Activated T-helper 2 cell treated with anti-CD3 and anti-CD28 coated beads, Interferon-gamma antibody, Interleukin-2, Interleukin-4, amounts not matched to agents 10 μg/mL and 5 μg/mL and 100 μg/mL, durations not matched to agents 14 hours and 24 hours and 36 hours (primary cell): ENCODE measurements at places on chromosomes 1 and 21. TPM values are rescaled to one million over a fixed set of nuclear protein-coding genes. Genes with fewer than 3 reads are reported as not detected.

- DNase-seq, result peak; percentile 81
Observed at GRCh38 chr21:41361786-41362604, at the start of gene MX2. Gene MX2 (plus strand): TSS chr21:41362027. CDS start chr21:41376907, 14,880 bp downstream.

DNA sequence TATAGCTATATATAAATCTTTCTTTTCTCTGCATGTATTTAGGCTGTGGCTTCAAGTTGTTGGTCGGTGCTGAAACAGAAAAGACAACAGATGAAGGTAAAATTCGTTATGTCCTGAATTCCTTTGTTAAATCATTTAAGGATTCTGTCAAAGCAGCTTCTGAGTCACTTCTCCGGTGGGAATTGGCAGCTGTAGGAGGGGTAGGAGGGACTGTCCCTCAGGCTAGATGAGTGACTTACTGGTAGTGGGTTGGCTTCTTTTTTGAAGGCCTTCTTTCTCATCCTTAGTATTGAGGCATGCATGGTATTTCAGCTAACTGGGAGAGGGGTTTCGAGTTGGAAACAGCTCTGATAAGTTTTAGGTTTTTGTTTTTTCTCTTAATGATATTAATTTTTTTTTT, 22.1 kb upstream of the NEXN start:
- DNase-seq, result no peak

DNA sequence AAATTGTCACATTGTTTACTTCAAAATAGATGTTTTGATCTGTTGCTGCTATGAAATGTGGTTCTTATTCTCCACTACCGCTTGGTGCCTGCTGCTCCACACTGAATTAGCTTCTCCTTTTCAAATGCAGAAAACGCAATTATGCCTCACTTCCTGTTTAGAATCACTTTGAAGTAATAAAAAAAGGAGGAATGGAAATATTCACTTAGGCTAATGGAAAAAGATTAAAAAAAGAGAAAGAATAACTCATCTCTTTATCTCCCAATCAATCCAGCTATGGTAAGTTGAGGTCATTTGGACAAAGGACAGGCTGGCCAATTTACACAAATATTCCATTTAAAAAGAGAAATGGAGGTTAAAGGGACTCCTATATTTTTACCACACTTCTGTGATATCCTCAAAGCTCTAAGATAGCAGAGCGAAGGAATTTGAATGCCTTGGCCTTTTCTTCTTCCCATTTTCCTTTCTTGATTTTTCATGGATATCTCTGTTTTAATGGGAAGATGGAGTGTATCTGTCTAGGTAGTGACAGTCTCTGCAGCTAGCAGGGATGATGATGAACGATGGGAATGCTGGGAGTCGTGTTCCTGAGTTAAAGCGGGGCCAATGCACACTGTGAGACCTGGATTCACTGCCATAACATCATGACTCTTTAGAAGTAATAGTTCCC, 35.7 kb downstream of the RGS5 start:
- DNase-seq, result no peak

DNA sequence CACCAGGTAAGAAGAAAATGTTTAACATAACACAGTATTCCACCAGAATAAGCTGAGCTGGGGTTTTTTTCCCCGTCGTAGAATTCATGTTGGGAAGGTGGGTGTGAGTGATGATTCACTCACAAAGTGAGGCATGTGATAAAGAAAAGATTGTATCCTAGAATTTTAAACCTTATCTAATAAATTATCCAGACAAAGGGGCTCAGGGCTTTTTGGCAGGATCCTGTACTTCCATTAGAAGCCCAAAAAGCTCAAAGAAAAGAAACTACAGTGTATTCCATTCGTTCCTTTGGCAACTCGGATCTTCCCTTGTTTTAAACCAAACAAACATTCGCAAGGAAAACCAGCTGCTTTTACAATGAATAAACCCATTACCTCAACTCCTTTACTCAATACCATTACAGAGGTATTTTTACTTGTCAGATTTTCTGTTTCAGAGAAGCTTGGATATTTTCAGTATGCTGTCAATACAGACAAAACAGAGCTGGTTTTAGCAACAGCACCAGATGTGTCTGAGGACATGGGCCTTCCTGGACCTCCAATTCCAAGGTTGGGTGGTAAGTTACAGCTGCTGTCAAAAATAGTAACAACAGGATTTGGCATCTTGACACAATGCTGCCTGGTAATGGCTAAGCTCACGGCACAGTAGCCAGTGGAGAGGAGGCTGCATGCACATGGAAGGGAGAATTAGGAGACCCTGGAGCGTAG, 159.9 kb upstream of the RUNX1 start:
- no peak for DNase-seq

GRCh38 chr1:164265232-164265631, 293.8 kb upstream of the PBX1 start:
- no peak for DNase-seq

GRCh38 chr1:189027512-189027911, 1450.2 kb downstream of the BRINP3 start:
- no peak for DNase-seq

DNA sequence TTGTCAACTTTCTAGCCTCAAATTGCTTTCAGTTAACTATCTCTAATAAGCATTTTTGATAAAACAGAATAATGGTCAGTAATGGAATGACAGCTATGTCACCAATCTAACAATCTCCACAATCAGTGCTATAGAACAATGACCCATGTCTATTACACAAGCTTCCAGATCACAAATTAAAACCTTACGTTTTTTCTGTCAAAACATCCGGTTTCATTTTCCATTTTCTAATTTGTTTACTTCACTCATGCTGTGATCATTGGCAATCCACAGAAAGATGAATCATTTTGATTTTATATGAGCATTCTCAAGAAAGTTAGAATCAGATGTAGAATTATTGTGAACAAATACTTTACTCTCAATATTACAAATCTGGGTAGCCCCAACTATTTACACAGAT, 80.3 kb downstream of the KCNT2 start:
- DNase-seq, result no peak

DNA sequence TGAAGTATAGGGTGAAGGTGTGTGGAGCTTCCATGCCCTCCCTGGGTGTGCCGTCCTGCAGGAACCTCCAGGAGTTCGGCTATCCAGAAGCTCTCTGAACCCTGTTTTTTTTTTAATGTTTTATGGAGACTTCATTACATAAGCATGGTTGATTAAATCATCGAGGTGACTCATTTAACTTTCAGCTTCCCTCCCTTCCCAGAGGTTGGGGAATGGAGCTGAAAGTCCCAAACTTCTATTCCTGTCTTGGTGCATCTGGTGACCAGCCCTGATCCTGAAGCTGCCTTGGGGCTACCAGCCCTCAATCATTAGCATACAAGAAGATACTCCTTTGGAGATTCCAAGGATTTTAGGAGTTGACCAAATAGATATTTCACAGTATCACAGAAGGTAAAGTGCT, 9.5 kb downstream of the RRP15 start:
- no peak for DNase-seq

DNA sequence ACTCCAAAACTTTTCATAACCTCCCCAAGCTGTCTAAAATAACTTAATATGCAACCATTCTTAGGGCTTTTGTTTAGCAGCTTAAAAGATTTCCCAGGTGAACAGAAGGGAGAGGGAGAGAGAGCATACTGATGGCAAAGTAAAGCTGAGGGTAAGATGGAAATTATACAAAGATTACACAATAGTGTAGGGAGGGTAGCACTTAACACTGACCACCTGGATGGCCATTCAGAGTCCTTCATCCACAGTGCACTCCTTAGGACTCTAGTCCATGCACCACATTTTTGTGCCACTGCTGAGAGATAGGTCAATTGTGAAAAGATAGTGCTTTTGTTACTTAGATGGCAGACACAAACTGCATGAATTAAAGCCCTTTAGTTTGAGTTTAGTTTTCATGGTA, 574.6 kb downstream of the LMO4 start:
- no peak for DNase-seq

DNA sequence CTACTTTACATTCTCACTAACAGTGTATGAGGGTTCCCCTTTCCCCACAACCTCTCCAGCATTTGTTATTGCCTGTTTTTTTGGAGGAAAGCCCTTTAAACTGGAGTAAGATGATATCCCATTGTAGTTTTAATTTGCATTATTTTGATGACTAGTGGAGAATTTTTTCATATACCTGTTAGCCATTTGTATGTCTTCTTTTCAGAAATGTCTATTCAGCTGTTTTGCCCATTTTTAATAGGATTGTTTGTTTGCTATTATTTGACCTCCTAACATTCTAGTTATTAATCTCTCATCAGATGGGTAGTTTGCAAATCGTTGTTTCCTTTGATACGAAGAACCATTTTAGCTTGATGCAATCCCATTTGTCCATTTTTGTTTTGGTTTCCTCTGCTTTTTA, 165.0 kb downstream of the GLUL start:
- DNase-seq, result no peak

DNA sequence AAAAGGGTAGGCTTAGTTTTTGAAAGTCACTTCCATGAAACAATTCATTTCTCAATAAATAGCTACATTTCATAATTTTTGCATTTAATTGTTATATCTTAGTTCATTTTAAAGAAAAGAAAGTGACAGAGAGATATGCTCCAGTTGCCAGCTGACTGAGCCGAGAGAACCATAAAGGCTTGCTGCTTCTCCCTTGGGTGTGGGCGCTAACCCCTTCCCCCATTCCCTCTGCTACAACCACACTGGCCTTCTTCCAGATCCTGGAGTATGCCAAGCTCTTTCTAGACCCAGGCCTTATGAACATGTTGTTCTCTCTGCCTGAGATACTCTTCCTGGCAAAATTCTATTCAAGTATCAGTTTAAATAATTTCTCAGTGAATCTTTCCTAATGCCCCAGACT, 12.3 kb downstream of the SORT1 start:
- no peak for DNase-seq

DNA sequence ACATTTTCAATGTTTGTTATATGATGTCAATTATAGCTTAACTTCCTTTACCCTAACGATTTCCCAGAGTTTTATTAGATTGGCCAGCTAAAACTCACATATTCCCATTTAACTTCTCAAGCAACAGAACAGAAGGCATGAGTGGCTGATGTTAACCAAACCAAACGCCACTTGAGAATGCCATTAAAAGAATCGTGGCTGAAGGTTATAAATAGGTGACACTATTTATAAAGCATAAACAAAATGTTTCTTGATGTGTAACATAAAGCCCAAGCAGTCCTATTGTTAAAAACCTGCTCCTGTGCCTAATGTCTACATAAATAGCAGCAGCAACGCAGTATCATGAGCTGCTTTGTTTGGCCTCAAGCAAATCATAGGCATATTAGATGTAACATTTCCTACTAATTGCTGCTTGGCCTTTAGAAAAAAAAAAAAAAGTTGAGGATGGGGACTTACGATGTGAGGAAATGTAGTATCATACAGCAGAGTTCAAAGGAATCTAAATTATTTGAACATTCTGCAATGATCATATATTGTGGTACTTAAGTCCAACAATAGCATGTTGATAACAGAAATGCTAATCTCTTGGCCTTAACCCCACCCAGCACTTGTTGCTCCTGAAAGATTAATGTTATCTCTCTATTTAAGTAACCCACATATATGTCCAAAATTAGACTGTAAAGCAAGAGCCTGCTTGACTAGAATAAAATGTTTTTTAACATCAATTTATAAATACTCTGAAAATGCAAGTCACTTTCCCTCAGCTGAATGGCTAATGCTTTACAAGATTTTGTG, 106.0 kb downstream of the ESRRG start:
- no peak for DNase-seq

DNA sequence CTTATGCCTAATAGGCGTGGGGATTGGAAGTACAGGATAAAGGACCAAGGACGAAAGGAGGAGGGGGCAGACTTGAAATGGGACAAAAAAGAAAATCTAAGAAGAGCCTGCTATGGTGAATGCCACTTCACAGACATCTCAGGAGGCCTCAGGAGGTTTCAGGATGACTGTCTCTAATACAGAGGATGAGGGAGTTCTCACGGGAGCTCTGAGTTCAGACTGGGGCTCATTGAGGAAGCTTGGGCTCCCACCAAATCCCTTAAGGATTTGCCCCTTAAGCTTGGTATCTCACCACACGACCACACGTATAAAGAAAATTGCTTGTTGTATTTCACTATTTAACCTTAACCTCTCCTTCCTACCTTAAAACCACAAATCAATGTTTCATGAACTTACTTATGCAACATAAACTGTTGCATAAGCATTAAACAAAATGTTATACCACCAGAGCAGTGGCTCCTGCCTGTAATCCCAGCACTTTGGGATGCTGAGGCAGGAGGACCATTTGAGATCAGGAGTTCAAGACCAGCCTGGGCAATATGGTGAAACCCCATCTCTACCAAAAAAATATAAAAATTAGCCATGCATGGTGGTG, 12.4 kb downstream of the SLC30A1 start:
- no peak for DNase-seq

- peak; percentile 26 for DNase-seq
Observed at GRCh38 chr1:234722904-234723720, 113.1 kb upstream of the IRF2BP2 start.

GRCh38 chr1:44801491-44802305, 1.5 kb downstream of the PLK3 start:
- no peak for DNase-seq

GRCh38 chr1:26583646-26584485, 54.3 kb downstream of the RPS6KA1 start:
- no peak for DNase-seq

GRCh38 chr1:23824711-23825075, 536 bp downstream of the HMGCL start:
- DNase-seq, result no peak

- DNase-seq, result no peak
Observed at GRCh38 chr1:109864047-109864822, 46.4 kb upstream of the CSF1 start.

GRCh38 chr1:19260211-19261138, 8.9 kb downstream of the MRTO4 start:
- no peak for DNase-seq

DNA sequence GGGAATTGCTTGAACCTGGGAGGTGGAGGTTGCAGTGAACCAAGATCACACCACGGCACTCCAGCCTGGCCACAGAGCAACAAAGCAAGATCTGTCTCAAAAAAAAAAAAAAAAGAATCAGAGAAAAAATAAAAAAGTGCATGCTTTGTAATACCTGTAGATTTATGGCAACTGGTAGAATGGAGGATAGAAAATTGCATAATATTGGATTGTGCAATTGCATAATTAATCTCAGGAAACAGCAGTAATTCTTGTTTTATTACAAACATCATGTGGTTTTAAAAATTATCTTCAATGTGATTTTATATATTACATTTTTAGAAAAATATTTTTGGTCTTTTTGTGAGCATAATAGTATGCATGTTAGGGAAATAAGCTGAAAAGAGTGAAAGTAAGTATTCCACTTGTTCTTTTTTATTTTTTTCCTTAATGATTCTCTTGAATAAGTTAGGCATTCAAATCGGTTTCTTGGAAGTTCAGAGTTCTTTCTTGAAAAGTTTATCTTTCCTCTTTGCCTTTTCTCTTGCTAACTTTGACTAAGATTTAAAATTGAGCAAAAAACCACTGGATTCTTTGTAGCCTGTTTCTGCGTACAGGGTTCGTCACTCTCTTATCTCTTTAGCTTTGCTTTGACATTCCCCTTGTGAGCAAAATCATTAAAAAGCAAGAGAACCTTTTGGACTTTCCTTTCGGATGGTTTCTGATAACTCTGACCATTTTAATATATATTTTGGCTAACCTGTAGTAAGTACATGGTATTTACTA, 127.5 kb upstream of the ADAMTS5 start:
- no peak for DNase-seq

The CD1E gene
- total RNA-seq, result not detected in 2 replicates

The ERG gene
- total RNA-seq, result 0.46 and 0.55 TPM in 2 replicates

The TNFRSF4 gene
- 441 and 458 TPM in 2 replicates for total RNA-seq

The LMX1A gene
- not detected in 2 replicates for total RNA-seq

The AMPD1 gene
- total RNA-seq, result not detected in 2 replicates

The C1orf105 gene
- total RNA-seq, result not detected in 2 replicates

The NOTCH2 gene
- 88.0 and 94.5 TPM in 2 replicates for total RNA-seq

The C1orf94 gene
- not detected in 2 replicates for total RNA-seq

The LENEP gene
- total RNA-seq, result 0.48 and 2.0 TPM in 2 replicates
